ENCODE measurements at places on chromosomes 3 and 15.

GRCh38 chr15:39583596-39584265 lies 2.9 kb downstream of the THBS1 start:
- DNase-seq = no peak

DNA sequence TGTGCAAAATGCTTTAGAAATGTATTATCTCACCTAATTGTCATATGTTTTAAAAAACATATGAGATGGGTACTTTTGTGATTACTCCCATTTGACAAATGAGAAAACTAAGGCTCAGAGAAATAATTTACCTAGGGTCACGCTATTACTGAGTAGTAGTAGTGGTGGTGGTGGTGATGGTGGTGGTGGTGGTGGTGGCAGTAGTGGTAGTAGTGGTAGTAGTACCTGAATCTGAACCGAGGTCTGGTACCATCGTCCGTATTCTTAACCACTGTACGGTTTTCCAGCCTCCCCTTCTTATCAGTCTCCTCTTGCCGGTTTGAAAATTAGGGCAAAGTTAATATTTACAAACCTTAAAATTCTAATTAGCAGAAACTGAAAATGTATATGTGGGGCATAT lies 102.4 kb downstream of the KLHL25 start:
- DNase-seq = no peak

DNA sequence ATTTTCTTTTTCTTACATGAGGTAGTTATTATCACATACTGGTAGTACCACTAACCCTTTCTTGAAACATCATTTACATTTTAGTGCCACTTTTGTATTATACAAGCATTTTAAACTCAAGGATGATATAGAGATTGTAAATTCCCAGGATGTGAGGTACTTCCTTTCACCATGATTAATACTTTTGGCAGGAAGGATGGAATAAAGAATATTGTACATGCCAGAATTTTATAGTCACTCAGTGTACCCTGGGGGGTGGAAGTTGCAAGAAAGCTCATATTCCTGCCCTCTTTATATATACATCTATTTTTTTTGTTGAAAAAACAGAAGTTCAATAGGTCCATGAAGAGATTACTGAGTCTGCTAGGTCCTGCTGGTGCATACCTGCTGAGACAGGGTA lies 141.0 kb upstream of the PLSCR5 start:
- DNase-seq = no peak

- DNase-seq = no peak
Measured at GRCh38 chr3:133941415-133941821, 45.7 kb upstream of the RAB6B start.

GRCh38 chr3:129820587-129820986 lies 72.9 kb downstream of the TMCC1 start:
- DNase-seq = no peak

DNA sequence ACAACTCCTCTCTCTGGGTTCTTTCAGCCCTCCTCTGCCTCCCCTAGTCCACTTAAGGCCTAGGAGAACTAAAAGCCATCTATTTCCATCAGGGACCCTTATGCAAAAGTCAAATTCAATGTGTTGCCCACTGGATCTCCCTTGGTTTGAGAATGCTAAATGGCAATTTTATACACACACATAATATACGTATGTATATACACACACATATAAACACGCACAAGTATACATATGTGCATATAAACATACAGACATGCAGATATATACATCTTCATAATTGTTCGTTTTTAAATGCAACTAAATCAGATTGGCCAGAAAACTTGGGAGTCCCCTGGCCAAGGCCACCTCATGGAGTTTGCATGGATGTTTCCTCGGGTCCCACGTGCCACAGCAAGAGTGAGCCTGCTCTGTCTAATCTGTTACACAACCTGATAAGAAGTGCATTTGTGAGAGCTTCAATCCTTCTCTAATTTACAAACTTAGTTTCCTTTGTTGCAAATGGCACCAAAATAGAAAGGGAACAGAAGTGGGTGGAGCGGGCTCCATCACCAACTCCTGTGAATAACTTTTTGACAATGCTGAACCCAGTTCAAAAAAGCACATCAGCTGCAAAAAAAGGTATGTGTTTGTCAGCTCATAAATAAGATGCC lies 84.2 kb downstream of the FOXP1 start:
- no peak for DNase-seq

- DNase-seq = no peak
Measured at GRCh38 chr3:189629803-189630455, 1.3 kb upstream of the TP63 start.

- DNase-seq = no peak
Measured at GRCh38 chr15:93997071-93997658, 234.2 kb upstream of the MCTP2 start.

GRCh38 chr3:54951405-54951804 lies 23.5 kb upstream of the LRTM1 start:
- DNase-seq = peak; percentile 10

DNA sequence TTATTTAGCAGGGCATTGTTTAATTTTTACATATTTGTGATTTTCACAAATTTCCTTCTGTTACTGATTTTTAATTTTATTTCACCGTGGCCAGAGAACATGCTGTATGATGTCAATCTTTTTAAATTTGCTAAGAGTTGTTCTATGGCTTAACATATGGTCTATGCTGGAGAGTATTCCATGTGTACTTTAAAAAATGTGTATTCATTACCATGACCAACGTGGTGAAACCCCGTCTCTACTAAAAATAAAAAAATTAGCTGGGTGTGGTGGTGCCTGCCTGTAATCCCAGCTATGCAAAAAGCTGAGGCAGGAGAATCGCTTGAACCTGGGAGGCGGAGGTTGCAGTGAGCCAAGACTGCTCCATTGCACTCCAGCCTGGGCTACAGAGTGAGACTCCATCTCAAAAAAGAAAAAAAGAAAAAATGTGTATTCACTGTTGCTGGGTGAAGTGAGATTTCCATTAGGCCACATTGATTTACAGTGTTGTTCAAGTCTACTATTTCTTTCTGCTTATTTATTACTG lies 258.2 kb downstream of the EDEM1 start:
- no peak for DNase-seq
